ENCODE measurements at places on chromosomes 4 and X. TPM values are rescaled to one million over a fixed set of nuclear protein-coding genes. Genes with fewer than 3 reads are reported as not detected.

GRCh38 chrX:38365954-38366353 lies 13.6 kb downstream of the OTC start:
- no peak for DNase-seq

- no peak for DNase-seq
Measured at GRCh38 chrX:153469811-153470410, 465 bp downstream of the HAUS7 start.

GRCh38 chr4:149194061-149194460 lies 621.6 kb downstream of the IQCM start:
- DNase-seq, result no peak

- no peak for DNase-seq
Measured at GRCh38 chrX:109501176-109501575, 19.3 kb upstream of the GUCY2F start.

GRCh38 chr4:103996064-103996463 lies 276.3 kb upstream of the TACR3 start:
- peak; percentile 1 for DNase-seq

GRCh38 chr4:171025776-171026175 lies 787.4 kb upstream of the GALNTL6 start:
- no peak for DNase-seq

DNA sequence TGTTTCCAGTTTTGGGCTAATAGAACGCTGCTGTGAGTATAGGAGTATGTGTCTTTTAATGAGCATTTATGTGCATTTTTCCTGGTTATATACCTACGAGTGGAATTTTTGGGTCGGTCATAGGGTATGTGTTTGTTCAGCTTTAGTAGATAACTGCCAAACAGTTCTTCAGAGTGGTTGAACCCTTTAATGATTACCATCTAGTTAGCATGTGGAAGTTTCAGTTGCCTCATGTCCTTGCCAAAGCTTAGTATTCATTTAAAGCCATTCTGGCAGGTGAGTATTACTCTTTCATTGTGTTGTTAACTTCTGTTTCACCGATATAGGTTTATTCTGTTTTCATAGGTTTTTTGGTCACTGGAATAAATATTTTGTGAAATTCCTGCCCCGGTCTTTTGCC lies 229.1 kb downstream of the ARHGAP10 start:
- DNase-seq, result no peak

- DNase-seq, result peak; percentile 90
Measured at GRCh38 chr4:113756005-113756410, 5.5 kb downstream of the CAMK2D start.

- DNase-seq, result peak; percentile 98
Measured at GRCh38 chr4:181952478-181952877, 290.7 kb upstream of the TENM3 start.

- DNase-seq, result no peak
Measured at GRCh38 chrX:154358011-154358410, 16.4 kb downstream of the FLNA start.

- DNase-seq, result peak; percentile 82
Measured at GRCh38 chr4:4430492-4431195, 43.7 kb downstream of the NSG1 start.

GRCh38 chr4:73945674-73946449 lies 36.0 kb downstream of the PF4 start:
- DNase-seq, result no peak

DNA sequence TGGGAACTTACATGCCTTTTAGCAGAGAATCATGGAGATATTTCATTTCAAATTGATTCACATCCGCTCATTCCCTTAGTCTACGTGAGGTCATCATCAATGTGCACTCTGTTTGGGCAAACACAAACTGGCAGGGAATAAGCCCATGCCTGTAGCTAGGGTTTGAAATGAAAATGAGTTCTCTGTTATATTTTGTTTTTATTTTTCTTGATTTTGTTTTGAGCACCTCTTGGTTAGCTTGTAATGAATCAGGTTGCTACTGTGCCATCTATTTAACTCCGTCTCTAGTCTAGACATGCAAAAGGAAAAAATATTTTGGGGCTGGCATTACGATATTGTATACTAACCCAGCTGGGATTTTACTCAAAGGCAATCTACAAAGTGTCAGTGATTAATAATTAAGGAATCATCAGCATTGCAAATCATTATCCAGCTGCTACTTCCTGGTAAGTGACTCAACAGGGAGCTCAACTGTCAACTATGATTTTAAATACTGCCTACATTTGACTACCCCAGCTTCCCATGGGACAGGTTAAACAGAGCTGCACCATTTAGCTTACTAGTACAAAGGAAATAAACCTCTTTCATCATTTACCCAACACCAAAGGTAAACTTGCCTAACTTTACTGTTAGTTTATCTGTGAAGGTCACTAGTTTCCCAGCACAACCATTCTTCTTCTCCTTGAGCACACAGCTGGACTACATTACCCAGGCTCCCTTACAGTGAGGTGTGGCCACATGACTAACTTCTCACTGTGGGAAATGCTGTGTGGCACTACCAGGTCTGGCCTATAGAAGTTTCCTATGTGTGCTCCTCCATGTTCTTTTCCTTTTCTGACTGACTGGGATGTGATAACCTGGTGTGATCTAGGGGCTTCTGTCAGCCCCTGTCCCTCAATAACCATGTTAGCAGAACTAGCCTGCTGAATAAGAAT lies 21.2 kb upstream of the TRPC5OS start:
- no peak for DNase-seq

DNA sequence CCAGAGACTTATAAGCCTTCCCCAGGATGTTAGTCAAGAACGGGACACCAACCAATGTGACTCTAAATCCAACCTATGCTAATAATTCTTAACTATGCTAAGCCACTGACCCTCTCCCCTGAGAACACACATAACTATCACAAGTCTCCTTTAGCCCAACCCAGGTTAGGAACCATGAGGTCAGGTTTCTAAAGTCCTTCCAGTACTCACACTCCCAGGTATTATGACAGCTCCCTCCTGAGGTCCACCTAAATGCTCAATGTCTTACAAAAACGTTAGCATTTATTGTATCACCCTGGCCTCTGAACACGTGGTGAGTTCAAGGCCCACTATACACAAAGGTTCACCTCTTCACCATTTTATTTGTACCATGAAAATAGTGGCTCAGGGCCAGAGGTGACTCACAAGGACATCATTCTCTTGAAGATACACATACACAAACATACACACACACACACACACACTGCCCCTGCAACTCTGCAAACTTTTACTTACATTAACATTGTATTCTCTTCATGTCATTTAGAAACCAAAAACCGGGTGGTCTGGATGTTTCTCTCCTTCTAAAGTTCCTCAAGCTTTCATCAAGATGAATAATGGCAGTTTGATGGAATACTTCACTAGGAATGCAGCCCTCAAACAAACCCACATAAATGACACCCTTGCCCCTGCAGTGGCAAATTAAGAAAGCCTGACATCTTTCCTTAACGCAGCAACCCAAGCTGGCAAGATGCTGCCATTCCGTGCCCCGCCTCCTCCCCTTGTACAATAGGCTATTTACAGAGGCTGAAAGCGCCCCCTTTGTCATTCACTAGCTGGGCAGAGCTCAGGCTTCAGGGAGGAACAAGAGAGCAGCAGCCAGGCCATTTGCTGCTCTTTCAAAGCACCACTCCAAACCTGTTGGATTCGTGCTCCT lies 17.7 kb downstream of the ACSL1 start:
- peak; percentile 81 for DNase-seq

DNA sequence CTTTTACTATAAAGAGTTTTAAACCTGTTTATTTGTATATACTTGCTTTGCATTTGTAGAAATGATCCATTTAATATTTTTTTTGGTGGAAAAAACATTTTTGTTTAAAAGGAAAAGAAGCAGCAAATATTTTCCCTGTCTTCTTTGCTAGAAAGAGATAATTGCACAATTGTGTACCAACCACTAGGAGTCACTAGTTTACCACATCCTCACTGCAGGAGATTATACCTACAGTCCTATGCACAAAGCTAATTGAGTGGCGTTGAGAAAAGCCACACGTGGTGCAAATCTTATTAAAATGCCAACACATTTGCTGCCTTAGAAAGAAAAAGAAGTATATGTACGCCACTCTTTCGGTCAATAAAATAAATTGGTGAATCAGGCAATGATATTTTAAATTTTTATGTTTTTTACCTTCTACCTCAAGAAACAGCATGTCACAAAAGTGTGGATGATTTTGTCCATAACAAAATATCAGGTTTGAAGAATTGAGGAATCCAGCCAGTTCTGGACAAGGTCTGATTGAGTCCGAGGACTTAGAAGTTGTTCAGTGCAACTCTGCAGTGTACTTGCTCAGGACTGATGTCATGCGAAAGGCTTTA lies 102.9 kb downstream of the GRXCR1 start:
- peak; percentile 29 for DNase-seq

The SH2D1A gene
- not detected for total RNA-seq

The PQBP1 gene
- 57.0 TPM for total RNA-seq

The CT45A5 gene
- not detected for total RNA-seq

The NIPAL1 gene
- under 0.01 TPM for total RNA-seq

The SPANXB1 gene
- not detected for total RNA-seq

The CFI gene
- total RNA-seq, result 10.2 TPM

The GAGE13 gene
- total RNA-seq, result not detected
